ENCODE measurements at places on chromosomes 1 and 21. TPM values are rescaled to one million over a fixed set of nuclear protein-coding genes. Genes with fewer than 3 reads are reported as not detected.

The LRRC53 gene
- total RNA-seq, result not detected

The FCAMR gene
- not detected for total RNA-seq

The HRNR gene
- not detected for total RNA-seq

The FCRL1 gene
- not detected for total RNA-seq

The SELENON gene
- total RNA-seq, result 10.0 TPM

The MMP23B gene
- total RNA-seq, result 1.1 TPM

The LYPD8 gene
- total RNA-seq, result not detected

The CNR2 gene
- total RNA-seq, result not detected

The KRTAP21-2 gene
- total RNA-seq, result not detected

The KLHDC9 gene
- 0.18 TPM for total RNA-seq

The PMVK gene
- 7.2 TPM for total RNA-seq

- DNase-seq, result peak; percentile 33
Measured at GRCh38 chr1:113652771-113653170, 106.5 kb downstream of the PHTF1 start.

GRCh38 chr21:17003763-17004373 lies 509.0 kb upstream of the CXADR start:
- DNase-seq, result peak; percentile 3

- no peak for DNase-seq
Measured at GRCh38 chr1:169779150-169779549, 15.6 kb downstream of the METTL18 start.

DNA sequence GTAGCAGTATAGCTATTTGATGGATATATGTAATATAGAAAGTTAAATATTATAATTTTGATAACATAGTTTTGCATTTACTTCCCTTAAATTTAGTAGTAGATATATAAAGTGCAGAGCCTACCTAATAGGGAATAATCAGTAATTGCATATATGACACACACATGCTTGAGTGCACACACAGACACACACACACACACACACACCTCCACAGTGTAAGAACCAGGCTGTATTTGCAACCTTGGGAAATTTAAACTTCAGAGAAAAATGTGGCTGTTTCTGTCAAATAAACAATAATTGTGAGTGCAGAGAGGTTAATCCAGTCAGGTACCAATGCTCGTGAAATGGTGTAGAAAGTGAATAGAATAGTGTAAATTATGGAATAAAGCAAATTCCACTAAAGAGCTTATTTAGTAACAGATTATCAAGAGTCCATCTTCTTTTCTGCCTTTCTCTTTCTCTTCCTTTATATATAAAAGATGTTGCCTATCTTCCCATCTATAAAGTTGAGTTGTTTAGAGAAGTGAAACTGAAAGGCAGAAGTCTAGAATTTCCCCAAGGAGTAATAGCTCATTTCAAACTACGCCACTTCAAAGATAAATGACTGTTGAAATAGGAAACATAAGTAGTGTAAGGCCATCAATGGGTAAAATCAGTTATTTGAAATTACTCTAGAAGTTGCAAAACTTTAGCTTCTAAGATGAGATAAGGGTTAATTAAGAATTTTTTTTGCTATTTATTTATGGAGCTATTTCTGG lies 273.7 kb downstream of the SRGAP2C start:
- DNase-seq, result no peak

DNA sequence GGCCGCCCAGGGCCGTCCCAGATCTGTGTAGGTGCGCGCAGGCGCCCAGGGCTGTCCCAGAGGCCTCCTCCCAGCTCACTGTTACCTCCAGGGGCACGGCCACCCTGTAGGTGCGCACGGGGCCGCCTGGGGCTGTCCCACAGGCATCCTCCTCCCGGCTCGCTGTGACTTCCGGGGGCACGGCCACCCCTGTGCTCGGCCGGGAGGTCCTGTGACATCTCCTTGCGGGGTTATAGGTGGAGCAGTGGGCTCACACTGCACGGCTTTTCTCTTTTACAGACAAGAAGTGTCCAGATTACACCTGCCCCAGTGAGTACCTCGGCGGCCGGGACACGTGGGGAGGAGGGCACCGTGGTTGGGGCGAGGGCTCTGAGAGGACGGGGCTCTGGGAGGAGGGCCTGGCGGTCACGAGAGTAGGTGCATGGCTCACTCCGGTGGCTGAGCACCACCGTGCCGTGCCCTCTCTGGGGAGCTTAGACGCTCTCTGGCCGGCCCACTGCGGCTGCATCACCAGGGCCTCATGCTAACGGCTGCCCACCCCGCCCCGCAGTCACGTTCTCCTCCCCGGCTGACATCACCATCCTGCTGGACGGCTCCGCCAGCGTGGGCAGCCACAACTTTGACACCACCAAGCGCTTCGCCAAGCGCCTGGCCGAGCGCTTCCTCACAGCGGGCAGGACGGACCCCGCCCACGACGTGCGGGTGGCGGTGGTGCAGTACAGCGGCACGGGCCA lies 21.4 kb downstream of the COL6A1 start:
- no peak for DNase-seq

GRCh38 chr1:21621051-21621450 lies 48.1 kb downstream of the RAP1GAP start:
- DNase-seq, result no peak

DNA sequence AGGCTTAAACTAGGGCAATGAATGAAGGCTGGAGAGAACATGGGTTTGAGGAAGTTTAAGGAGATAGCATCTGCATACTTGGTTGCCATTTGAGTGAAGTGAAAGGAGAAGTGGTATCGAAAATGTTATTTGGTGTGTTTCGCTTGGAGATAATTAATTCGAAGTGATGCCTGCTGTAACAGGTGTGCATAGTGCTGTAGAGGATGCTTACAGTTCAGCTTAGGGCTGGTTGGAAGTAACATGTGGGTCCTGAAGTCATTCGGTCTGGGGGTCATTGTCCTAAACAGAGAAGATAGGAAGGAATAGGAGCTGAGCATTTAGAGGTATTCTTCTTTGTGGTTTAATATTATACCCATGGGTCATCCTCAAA lies 301 bp upstream of the NUDT17 start:
- no peak for DNase-seq

DNA sequence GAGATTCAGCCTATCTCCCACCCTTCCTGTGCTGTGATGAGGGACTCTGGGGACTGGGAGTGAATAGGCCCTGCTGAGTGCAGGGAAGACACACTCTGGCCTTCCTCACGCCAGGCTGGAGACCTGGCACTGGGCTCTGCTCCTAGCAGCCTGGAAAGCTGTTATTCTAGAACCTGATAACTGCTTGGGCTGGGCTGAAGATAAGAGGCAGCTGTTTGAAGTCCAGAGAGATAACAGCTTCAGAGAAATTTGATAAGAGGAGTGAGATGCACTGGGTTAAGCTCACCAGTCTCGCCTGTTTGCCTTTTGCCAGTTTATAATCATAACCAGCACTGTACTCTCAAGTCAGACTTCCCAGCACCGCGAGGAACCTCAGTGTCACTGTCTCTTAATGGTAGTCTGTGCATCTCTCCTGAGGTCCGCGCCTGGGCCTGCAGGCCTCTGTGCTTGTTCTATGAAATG lies 46.6 kb upstream of the GPR37L1 start:
- no peak for DNase-seq

GRCh38 chr1:192615055-192615454 lies 20.9 kb upstream of the RGS13 start:
- no peak for DNase-seq

- DNase-seq, result no peak
Measured at GRCh38 chr1:5390504-5390903, 601.7 kb downstream of the NPHP4 start.

- DNase-seq, result no peak
Measured at GRCh38 chr1:61604261-61604660, 120.7 kb downstream of the TM2D1 start.

DNA sequence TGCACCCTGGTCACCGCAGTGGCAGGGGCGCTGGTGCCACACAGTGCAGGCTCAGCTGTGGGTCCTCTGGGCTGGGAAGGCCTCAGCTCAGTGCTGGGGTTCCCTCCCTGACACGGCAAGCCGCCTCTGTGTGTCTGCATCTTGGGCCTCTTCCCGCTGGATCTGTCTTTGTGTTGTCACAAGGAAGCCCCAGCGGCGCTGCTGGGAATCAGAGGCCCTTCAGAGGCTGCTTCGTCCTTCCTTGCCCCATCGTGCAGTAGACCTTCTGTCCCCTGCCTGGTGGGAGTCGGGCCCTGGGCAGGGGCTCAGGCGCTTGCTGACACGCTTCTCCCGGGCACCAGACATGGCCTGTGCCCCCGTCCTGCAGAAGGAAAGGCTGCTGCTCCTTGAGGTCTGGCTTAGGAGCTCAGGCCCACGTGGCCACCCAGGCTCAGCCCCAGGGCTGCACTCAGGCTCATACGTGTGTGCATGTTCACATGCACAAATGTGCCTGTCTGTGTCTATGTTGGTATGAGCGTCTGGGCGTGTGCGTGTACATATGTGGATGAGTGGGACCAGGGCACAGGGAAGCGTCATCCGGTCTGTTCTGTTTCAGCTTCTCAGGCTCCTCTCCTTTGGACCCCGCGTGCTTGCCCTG lies 24.3 kb upstream of the DIP2A start:
- DNase-seq, result no peak

DNA sequence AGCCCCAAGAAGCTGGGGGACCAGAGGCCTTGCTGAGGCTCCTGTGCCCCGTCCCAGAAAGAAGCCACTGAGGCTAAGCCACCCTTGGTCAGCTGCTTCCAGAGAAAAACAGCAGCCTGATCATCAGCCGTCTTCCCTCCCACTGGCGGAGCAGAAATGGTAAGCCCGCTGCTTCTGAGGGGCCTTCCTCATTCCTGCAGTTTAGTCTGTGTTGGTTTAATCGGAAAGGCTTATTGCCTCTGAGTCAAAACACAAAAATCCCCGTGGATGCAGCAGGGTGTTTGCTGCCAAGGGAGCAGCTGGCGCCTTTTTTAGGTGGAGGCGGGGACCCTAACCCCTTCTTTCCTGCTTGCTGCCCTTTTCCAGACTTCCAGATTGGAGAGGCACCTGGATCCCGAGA lies 33.9 kb downstream of the SPSB1 start:
- peak; percentile 89 for DNase-seq

DNA sequence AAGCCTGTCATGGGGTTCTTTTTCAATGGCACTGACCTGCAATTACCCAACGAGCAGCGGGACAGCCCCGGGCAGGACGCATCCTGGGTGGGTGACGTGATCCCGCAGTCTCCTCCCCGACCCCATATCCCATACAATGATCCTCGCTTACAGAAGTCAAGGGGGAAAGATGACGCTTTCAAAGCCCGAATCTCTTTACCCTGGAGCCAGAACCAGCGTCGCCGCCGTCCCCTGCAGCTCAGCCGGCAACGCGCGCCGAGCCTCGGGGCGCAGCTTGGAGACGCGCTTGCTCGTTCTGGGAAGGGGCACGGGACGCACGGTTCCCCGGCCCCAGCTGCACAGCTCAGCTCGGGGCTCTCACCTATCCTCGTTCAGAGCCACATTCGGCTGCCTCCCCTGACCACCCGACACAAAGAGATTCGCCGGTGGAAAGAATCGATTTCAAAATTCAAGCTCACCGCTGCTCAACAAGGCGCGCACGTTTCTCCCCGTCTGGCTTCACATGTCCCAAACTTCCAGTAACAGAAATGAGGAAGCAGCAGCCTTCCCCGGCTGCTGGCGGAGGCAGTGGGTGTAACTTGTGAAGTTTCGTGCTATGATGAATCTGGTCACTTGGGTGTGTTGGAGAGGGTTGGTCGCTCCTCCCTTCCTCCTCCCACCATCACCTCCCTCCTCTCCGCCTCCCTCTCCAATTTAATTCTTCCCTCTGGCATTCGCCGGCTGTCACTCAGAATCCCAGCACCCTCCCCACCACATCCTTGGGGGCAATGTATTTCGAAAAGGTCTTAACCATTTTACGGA lies at the start of gene TIAM1:
Gene TIAM1 (minus strand): TSS at position 582 of the 801 bp plus-strand sequence. CDS start 77,289 bp downstream, outside the sequence.
- DNase-seq, result peak; percentile 66

GRCh38 chr1:214438530-214438929 lies 112.9 kb downstream of the PTPN14 start:
- no peak for DNase-seq

GRCh38 chr1:245776139-245776538 lies 621.4 kb downstream of the KIF26B start:
- no peak for DNase-seq

GRCh38 chr1:157723157-157723556 lies 22.6 kb upstream of the FCRL3 start:
- DNase-seq, result no peak

DNA sequence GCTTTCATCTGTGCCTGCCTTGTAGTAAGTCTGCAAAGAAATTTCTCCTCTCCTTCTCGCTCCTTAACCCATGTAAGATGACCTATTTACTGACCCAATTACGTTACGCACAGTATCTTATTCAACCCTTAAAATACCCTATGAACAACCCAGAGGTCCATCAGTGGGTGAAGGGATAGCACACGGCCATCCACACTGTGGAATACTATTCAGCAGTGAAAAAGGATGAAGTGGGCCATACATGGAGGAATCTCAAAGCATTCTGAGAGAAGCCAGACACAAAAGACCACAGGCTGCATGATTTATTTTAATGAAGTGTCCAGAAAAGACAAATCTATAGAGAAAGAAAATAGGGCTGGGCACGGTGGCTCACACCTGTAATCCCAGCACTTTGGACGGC lies 23.8 kb upstream of the RSPO1 start:
- DNase-seq, result no peak

GRCh38 chr21:23986214-23986613 lies 1621.1 kb downstream of the MRPL39 start:
- DNase-seq, result no peak

DNA sequence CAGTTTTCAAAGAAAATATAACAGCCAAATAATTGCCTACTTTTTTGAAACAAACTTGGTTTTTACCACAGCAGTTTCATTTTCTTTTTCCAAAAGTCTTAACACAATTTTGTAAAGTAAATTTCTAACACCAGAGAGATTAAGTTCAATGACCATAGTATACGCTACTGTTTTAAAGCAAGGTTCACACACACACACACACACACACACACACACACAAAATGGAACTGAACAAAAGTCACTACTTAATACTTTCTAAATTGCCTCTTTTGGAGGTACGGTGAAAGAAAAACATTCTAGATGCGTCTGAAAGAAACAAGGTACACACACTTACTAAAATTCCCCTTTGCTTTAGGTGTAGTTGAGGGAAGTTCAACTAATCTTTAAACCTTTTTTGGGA lies 30.1 kb downstream of the C21orf91 start:
- no peak for DNase-seq

DNA sequence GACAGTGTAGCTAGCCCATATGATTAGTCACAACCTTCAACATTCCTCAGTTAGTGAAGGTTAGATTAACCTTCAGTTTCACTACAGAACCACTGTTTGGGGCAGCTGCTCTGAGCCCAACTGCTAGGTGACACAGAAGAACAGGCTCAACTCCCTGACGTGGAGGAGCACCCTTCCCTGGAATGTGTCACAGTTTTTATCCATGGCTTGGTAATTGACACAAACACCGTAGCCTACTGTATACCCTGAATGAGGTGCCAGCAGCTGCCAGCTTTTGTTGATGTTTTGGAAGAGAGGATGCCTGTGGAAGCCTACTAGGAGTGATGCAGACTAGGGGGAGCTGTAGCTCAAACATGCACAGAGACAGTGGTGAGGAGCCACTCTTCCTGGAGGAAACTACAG lies 56.6 kb upstream of the CR2 start:
- DNase-seq, result no peak

GRCh38 chr1:11806307-11806936 lies 431 bp downstream of the CLCN6 start:
- DNase-seq, result peak; percentile 21

GRCh38 chr1:207698822-207699483 lies 52.9 kb upstream of the CD46 start:
- peak; percentile 56 for DNase-seq
